ENCODE measurements at places on chromosomes 11 and 22.

- DNase-seq = no peak
Measured at GRCh38 chr11:73154178-73154577, 12.1 kb upstream of the FCHSD2 start.

- DNase-seq = no peak
Measured at GRCh38 chr11:71505781-71506180, 21.3 kb upstream of the KRTAP5-7 start.

GRCh38 chr22:26127126-26127525 is 42.1 kb upstream of the SEZ6L start:
- DNase-seq = no peak

- no peak for DNase-seq
Measured at GRCh38 chr11:132792341-132793140, 739.8 kb downstream of the OPCML start.

GRCh38 chr11:22130462-22131053 is 62.3 kb upstream of the ANO5 start:
- no peak for DNase-seq

- DNase-seq = no peak
Measured at GRCh38 chr11:116641561-116642045, 131.2 kb downstream of the BUD13 start.

DNA sequence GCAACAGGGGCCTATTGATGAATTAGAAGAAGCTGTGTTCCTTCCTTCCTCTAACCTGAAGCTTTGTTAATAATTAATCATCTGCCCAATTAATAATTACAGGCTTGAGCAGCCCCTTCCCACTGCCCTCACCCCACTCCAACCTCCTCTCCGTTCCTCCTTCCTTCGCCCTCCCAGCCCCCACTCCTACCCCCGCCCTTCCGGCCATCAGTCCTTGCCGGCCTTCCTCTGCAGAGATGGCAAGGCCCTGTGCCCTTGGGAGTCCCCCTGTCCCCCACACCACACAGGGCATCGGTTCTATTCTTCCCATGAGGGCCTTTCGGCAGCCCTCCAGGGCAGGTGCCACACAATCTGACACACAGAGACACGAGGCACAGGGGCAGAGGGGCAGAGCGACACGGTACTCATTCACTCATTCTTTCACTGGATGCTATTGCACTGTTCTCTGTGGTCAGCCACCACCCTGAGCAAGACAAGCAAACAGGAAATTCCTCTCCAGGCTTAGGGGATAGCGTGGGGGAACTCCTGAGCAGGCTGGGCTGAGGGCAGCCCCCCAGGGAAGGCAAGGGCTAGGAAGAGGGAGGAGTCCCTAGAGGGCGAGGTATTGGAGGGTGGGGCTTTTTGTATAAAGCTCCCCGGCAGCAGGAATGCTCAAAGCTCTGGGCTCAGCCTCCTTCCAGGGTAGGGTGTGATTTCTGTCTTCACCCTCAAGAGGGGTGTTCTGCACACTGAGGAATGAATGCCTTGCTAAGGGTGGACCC is 14.7 kb downstream of the MGAT3 start:
- no peak for DNase-seq

DNA sequence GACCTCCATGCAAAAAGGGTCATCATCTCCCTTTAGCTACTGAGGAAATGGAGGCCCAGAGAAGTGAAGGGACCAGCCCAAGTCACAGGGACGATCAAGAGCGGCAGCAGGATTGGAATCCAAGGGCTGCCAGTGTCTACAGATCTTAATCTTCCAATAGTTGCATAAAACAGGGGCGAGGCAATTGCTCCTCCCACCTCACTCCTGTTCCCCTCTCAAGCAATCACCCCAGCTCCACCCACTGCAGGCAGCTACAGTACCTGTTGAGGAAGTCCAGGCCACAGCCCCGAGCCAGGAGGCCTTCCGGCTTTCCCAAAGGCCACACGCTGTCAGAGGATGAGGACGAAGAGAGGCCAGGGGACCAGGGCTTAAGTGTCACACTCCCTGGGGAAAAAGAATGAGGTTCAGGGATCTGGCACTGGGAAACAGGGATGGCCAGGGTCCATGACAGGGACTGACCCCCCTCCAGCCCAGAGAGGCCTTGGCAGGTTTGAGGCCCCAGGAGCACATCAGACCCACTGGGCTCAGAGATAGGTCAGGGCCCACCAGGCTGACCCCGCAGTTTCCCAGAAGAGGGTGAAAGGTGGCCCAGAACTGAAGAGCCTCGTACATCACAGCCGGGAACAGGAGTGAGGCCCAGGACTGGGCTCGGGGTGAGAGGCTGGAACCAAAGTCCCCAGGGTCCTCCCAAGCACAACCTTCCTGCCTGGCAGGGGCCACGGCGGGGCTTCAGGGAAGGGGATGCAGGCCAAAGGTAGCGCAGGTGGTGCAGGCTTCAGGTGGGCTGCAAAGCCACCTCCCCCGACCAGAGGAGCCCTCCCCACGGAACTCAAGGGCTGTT is 16.4 kb upstream of the MFNG start:
- DNase-seq = no peak

DNA sequence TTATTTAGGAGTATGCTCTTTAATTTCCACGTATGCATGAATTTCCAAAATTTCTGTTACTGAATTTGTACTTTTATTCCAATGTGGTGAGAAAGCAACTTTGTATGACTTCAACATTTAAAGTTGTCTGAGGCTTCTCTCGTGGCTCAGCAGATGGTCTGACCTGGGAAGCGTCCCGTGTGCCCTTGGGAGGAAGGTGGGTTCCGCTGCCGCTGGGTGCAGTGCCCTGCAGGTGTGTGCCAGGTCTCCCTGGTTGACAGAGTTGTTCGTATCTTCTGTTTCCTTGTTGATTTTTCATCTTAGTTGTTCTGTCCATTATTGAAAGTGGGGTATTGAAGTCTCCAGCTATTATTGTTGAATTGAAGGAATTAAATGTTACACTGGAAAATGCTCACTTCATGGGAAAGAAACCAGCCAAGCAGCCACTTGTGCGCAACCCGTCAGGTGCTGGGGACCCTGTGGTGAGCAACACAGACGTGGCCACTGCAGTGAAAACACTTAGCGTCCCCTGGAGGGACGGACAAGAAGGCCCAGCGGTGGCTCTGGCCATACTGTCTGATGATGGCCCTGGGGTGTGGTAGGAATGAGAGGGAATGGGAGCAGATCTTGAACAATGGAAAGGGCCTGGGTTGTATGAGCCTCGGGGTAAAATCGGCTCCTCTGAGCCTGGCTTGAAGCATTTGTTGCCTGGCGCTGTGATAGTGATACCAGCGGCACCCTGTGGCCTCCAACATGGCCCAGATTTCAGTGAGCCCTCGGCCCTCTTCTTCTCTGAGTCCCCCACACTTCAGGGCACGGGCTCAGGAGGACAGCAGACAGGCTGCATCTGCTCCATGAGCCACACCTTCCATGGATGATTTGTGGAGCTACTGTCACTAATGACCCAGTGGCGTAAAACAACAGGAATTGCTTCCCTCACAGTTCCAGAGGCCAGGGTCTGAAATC is 31.5 kb upstream of the KRTAP5-7 start:
- DNase-seq = no peak

DNA sequence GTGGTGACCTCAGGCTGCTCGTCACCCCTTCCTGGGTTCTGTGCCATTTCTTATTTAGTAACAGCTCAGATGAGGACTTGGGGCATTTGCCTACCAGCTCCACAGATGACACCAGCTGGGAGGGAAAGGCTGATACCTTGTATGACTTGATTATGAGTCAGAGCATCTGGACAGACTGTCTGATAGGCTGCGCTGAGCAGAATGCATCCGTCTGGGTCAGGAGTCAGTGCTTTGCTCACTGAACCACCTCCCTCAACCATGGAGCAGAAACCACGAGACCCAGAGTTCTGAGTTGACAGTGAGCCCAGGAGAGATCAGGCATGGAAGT is 6.8 kb downstream of the ST14 start:
- DNase-seq = no peak

GRCh38 chr11:116343270-116343669 is 429.5 kb downstream of the BUD13 start:
- DNase-seq = no peak

DNA sequence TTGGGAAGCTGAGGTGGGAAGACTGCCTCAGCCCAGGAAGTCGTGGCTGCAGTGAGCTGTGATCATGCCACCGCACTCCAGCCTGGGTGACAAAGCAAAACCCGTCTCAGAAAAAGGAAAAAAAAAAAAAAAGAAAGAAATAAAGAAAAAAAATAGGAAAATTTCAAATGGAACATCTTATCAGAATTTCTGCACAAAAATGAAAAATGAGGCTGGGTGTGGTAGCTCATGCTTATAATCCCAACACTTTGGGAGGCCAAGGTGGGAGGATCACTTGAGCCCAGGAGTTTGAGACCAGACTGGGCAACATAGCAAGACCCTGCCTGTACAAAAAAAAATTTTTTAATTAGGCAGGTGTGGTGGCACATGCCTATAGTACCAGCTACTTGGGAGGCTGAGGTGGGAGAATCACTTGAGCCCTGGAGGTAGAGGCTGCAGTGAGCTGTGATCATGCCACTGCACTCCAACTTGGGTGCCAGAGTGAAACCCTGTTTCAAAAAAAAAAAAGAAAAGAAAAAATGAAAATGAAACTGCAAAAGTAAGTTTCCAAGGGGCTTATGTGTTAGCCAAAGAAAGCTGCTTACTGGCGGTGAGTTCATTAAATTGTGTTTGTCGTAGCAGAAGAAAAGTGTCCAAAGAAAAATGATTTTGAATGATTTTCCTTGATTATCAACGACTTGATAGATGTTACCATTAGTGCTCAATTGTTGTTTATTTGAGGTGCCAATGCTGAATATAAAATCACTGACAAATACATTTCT is 7.5 kb upstream of the CRKL start:
- DNase-seq = no peak

DNA sequence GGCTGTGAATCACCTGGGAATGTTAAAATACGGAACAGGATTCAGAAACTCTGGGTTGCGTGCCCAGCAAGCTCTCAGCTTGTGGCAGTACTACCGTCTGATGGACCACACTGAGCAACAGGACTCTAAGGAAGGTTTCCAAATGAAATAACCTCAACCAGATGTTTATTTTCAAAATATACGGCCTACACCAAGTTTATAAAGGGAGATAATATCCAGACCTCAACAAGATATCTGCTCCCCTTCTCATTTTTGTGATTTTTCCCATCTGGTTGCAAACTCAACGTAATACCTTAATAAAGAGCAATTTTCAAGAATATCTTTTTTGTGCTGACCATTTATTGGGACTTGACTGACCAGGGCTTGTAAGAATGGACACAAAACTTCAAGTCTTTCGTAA is 49.4 kb downstream of the SLC25A17 start:
- DNase-seq = no peak

DNA sequence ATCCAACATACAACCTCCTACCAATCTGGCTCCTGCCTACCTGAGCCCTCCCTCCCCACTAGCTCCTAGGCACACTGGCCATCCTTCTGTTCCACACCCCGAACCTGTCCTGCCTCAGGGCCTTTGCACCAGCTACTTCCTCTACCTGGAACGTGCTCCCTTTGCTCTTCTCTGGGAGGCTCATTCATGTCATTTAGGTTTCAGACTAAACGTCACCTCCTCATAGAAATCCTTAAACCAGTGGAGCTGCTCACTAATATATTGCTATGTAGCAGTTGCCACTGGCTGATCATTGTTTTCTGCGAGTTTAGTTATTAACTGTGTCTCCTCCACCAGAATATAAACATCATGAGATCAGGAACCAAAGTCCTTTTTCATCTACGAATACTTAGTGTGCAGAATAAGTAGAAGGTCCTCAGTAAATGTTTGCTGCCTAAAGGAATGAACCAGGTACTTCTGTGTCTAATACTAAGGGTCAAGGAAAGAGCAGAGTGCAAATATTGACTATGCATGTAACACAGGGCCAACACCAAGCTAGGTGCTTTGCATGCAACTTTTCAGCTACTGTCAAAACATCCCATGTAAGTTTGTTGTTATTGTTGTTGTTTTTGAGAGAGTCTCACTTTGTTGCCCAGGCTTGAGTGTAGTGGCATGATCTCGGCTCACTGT is 277.6 kb upstream of the SYN3 start:
- no peak for DNase-seq

DNA sequence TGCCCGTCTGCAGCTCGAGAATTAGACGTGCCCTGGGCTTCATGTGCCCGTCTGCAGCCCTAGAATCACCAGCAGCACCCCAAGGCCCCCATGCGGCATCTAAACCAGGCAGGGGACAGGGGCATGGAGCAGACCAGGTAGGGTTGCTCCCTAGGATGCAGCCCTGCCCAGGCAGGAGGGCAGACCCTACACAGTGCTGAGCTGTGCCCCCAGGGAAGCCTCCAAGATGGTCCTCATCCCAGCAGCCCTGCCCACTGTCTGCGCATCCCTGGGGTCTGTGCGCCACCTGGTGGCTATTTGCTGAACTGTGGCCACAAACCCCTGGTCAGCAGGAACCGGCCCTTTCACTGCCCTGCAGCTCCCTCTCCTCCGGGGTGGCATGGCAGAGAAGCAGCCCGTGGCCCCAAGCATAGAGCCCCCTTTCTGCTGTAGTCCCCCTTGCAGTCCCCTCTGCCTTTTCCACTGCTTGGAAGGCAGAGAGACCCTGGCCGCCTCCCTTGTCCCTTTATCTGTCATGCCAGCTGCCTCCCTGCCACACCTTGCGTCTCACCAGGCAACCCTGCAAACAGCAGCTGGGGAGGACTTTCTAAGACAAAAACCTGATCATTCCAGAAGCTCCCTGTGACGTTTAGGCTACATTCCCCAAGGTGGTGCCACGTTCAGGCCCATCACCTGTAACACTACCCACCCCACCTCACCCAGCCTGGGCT is 86.6 kb downstream of the KCNQ1 start:
- DNase-seq = peak; percentile 56

- no peak for DNase-seq
Measured at GRCh38 chr11:124315052-124315451, 1.3 kb upstream of the OR8D1 start.

DNA sequence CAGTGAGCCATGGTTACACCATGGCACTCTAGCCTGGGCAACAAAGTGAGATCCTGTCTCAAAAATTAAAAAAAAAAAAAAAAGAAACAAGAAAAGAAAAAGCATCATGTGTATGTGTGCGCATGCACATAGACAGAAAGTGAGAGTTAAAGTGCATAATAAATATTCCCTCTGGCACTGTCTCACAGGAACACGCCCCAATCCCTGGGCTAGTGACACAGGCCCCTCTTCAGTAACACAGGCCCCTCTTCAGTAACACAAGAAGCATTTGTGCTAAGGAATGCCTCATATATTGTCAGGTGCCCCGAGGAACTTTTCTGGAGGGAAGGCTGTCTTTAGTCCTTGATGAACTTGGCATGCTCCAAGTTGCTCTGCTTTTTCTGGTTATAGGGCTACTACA is 57.5 kb downstream of the RPL27A start:
- DNase-seq = no peak

DNA sequence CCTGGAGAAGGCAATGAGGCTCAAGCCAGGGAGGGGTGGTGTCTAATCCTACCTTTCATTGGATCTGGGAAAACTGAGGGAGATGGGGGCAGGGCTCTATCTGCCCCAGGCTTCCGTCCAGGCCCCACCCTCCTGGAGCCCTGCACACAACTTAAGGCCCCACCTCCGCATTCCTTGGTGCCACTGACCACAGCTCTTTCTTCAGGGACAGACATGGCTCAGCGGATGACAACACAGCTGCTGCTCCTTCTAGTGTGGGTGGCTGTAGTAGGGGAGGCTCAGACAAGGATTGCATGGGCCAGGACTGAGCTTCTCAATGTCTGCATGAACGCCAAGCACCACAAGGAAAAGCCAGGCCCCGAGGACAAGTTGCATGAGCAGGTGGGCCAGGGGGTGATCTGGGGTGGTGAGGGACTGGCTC is at the start of gene FOLR1:
Gene FOLR1, plus strand, starts transcription at position 180 of the 421 bp plus-strand sequence. Its CDS starts 34 bp downstream, at position 214.
- DNase-seq = no peak

- DNase-seq = no peak
Measured at GRCh38 chr22:20354238-20354975, 34.5 kb upstream of the DGCR6L start.

Data from activated naive CD4-positive, alpha-beta T cell (primary cell).